ENCODE measurements at places on chromosomes 4 and X.

- DNase-seq, result no peak
Observed at GRCh38 chrX:131826572-131826971, 196.5 kb upstream of the STK26 start.

DNA sequence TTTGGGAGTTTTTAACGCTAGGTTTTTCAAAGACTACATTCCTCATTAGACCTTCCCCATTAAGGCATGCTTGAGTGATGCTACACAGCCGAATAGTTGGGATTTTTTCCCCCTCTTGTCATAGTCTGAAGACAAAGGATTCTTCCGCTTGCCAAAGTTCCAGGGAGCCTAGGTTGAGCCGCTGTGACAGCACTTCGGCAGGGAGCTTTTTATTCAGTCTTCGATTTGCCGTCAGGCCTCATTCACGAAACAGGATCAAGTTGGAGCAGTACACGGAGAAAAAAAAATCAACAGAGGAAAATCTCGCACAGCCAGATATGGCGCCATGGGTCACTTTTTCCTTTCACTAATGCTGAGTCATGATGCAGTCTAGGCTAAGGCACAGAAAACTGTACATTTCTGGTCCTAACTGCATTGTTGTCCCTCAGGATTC is 24.3 kb downstream of the SHROOM3 start:
- peak; percentile 75 for DNase-seq

DNA sequence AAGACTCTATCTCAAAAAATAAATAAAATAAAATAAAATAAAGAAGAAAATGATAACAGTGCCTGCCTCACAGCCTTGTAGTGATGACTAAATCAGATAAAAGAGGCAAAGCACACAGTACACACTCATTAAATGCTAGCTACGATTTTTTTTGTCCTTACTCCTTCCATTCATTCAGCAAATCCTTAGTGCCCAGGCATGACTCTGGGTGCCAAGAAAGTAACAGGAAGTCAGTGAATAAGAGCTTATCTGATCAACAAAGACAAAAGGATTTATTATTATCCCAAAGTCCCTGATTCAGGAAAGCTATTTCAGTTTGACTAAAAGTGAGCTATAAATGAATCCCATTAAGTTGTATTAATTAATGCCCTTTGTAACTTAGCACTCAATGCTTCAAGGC is 92.7 kb downstream of the SH3KBP1 start:
- peak; percentile 70 for DNase-seq

- no peak for DNase-seq
Observed at GRCh38 chr4:173420801-173421200, 21.9 kb upstream of the SCRG1 start.

GRCh38 chrX:10095246-10095645 is 61.5 kb upstream of the CLCN4 start:
- DNase-seq, result no peak

Measured in A172 (cell line).